Cardiac fibroblast (primary cell): ENCODE measurements at places on chromosomes 3 and 15.
A peak's percentile ranks its signal among the peaks of the same experiment; 100 is the strongest.

DNA sequence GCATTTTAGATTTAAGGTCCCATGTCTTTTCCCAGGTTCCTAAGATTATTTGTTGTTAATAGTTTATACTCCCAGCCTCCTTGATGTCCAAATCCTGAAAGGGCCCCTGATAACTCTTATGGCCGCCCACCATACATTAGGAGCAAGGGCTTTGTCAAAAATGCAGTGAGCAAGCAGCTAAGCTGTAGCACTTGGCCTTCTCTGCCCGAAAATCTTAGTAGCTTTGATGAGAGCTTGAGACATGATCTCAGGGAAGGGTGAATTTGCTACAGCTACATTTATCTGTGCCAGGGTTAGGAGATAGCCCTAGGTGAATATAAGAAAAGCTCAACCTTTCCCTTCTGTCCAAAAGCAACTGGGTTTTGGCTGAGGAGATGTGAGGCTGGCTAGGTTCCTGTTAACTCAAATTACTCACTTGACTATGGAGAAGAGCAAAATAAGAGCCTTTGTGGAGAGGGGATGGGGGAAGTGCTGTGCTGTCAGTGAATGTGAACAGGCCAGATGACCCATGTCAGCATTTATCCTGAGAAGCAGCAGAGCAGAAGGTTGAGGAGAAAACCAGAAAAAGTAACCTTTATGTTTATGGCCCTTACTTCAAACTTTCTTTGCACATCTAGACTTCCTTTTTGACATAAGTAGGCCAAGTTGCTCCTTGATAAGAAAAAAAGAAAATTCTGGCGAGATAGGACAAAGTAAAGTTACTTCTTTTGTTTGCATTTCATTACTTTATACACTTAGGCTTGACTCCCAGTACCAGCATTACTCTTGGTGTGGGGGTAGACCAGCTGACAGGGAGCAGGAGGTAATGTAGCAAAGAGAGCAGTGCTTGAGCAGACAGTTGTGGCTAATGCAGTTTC is 21.1 kb downstream of the MAPK6 start:
- DNase-seq, result peak; percentile 68

- no peak for DNase-seq
These were observed 17.0 kb downstream of the IREB2 start for GRCh38 chr15:78454992-78455391.

DNA sequence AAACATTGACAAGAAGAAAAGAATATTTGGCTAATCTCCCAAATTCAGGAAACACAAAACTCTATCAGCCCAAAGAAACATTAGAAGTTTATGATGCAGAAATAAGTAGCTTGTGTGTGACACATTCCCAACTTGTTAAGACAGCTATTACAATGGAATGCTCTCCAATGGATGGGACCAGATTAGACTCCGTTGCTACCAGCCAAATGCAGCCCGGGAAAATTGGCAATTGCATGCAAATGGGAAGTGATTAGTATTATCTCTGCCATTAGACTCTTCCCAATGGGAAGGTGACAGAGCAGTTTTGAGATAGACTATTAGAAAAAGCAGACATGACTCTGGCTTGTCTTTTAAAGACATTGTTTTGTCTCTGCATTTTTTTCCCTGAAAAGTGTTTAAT is 37.4 kb upstream of the KCNMB2 start:
- no peak for DNase-seq

GRCh38 chr15:48834756-48835155 is 23.9 kb upstream of the CEP152 start:
- no peak for DNase-seq

DNA sequence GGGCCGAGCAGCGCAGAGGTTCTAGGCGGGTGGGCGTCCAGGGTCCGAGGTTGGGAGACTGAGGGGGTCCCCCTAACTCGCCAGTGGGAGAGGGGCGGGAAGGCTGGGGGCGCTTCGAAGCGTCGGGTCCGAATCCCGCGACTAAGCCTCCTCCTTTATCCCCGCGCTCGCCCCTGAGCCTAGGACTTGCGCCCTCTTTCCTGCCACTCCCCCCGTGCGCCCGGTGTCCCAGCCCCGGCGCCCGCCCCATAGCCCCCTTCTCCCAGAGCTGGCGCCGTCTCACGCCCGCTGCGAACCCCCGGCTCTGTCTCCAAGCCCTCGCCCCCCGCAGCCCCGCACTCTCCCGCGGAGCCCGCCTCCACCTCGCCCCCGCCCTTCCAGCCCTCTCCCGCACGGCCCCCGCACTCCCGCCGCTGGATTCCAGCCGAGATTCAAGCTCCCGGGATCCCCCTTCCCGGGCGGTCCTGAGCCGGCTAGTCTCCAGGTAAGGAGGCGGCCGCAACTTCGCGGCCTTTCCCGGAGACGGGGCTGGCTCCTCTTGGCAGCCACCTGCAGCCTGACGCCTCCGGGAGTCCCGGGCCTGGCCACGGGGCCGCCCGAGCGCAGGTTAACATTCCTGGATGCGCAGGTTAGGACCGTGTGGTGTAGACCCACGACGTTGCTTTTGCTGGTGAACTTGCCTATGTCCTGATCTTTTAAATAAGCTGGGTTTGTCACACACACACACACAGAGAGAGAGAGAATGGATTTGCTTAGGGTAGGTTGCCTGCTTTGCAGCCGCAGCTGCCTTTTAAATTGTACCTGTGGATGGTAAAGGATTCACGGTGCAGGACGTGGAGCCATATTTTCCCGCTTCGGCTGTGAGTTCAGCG is 563 bp downstream of the PXYLP1 start:
- no peak for DNase-seq

GRCh38 chr3:197345390-197345789 is 47.0 kb upstream of the DLG1 start:
- DNase-seq, result peak; percentile 57

GRCh38 chr3:25027650-25028049 is 400.4 kb upstream of the RARB start:
- no peak for DNase-seq
